Right lung (tissue), 10 donors: ENCODE measurements at places on chromosomes 12 and 14. TPM values are rescaled to one million over a fixed set of nuclear protein-coding genes. Genes with fewer than 3 reads are reported as not detected.

Gene ADCY4
- polyA plus RNA-seq, result 30.9 TPM

Gene GLIPR1L1
- polyA plus RNA-seq, result 0.54 TPM

Gene TCTN2
- 19.6 TPM for polyA plus RNA-seq

Gene ARHGEF40
- 88.8 TPM for polyA plus RNA-seq

Gene SLC38A4
- polyA plus RNA-seq, result 7.2 TPM
